AG09309 (cell line): ENCODE measurements at places on chromosomes 5 and 9.

DNA sequence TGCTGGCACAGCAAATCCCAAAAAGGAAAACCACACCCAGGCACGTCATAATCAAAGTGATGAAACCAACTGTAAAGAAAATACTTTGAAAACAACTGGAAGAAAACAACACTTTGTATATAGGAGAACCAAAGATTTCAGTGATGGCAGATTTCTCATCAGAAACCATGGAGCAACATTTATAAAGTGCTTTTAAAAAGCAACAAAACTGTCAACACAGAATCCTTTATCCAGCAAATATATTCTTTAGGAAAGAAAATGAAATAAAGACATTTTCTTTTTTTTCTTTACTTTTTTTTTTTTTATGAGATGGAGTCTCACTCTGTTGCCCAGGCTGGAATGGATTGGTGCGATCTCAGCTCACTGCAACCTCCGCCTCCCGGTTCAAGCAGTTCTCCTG, 5.3 kb upstream of the FAM151B start:
- DNase-seq = no peak

- no peak for DNase-seq
Measured at GRCh38 chr5:180287404-180287803, 4.5 kb downstream of the MAPK9 start.

GRCh38 chr5:110386782-110387181, 339.7 kb downstream of the TMEM232 start:
- DNase-seq = no peak

DNA sequence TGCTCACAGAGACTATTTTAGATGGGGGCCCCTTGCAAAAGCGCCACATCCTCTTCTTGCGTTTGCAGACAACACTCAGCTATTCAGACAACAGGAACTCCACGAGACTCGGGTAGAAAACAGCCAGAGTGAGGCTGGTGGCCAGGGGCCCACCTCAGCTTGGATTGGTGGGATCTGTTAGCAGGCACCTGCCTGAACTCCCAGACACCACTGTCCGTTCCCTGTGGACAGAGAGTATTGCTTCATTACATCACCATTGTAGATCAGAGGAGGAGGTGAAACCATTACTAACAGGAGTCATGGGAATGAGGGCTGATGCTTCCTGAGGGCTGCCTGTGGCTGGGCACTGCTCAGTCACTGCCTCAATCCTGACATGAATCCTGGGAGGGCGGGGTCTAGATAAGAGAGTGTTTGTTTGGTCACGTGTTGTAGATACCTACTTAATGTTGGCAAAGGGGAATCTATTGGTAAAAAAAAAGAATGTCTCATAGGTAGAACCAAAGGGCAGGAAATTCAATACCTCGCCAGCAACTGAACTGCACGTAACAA, 4.4 kb upstream of the RAPGEF1 start:
- DNase-seq = no peak

- no peak for DNase-seq
Measured at GRCh38 chr5:137086342-137086741, 412.8 kb downstream of the SPOCK1 start.

- DNase-seq = peak; percentile 97
Measured at GRCh38 chr9:130780865-130781504, 54.1 kb upstream of the ABL1 start.

GRCh38 chr9:95079461-95079860, 238.0 kb downstream of the FANCC start:
- DNase-seq = no peak

- no peak for DNase-seq
Measured at GRCh38 chr9:7121055-7121454, 363.3 kb downstream of the KDM4C start.

DNA sequence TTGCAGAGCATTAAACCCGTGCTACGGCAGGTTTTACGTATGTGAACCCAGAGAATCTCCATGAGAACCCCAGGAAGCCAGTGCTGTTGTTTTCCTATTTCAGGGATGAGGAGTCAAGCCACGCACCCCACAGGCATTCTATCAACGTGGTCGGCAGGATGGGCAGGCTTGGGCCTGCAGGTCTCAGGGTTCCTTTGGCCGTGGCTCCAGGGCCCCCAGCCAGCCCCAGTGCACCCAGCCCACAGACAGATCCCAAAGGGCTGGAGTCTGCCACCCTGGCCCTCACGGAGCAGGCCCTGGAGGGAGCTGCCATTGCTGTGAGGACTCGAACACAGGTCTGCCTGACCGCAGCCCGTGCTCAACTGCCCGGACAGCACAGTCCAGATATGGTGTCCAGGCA, 77.1 kb upstream of the STXBP1 start:
- DNase-seq = no peak

- peak; percentile 27 for DNase-seq
Measured at GRCh38 chr9:133782157-133783130, 44.3 kb upstream of the SARDH start.

DNA sequence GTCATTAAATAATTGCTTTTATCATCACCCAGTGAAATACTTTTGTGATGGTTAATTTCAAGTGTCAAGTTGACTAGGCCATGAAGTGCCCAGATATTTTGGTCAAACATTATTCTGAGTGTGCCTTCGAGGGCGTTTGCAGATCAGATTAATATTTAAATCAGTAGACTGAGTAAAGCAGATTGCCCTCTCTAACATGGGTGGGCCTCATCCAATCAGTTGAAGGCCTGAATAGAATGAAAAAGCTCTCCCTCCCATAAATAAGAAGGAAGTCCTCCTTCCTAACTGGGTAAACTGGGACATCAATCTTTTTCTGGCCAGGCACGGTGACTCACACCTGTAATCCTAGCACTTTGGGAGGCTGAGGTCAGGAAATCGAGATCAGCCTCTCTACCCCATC, 12.4 kb upstream of the FGF10 start:
- no peak for DNase-seq

GRCh38 chr5:153340139-153340538, 150.3 kb upstream of the GRIA1 start:
- no peak for DNase-seq

GRCh38 chr5:88688984-88689667, 193.9 kb downstream of the MEF2C start:
- DNase-seq = no peak

- DNase-seq = no peak
Measured at GRCh38 chr5:178213003-178213461, 8.7 kb downstream of the HNRNPAB start.

DNA sequence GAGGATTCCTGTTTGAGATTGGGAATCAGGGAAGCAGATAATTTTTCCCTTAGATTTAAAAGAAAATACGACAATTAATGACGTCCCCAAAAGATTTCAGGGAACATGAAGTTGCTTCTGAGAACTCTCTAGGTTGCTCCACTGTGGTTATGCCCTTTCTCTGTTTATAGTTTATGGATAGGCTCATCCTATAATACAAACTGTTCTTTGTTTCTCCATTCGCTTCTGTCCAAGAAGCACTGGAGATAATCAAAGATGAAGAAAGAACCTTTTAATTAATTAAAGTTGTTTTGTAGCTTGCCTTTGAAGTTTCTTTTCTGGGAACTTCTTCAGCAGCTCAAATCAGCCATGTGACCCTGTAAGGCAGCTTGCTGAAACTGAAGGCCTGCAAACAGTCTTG, 87.5 kb downstream of the CHSY3 start:
- DNase-seq = no peak

- DNase-seq = no peak
Measured at GRCh38 chr9:1285526-1285925, 235.4 kb downstream of the DMRT2 start.

GRCh38 chr9:132168347-132168746, 6.5 kb downstream of the NTNG2 start:
- no peak for DNase-seq

DNA sequence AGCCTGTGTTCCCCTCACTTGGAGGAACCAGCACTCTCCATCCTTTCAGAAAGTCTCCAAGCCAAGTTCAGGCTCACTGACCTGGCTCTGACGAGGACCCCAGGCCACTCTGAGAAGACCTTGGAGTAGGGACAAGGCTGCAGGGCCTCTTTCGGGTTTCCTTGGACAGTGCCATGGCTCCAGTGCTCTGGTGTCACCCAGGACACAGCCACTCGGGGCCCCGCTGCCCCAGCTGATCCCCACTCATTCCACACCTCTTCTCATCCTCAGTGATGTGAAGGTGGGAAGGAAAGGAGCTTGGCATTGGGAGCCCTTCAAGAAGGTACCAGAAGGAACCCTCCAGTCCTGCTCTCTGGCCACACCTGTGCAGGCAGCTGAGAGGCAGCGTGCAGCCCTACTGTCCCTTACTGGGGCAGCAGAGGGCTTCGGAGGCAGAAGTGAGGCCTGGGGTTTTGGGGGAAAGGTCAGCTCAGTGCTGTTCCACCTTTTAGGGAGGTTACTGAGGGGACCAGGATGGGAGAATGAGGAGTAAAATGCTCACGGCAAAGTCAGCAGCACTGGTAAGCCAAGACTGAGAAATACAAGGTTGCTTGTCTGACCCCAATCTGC, 4.7 kb upstream of the NUP214 start:
- no peak for DNase-seq

- DNase-seq = no peak
Measured at GRCh38 chr5:6822556-6823343, 109.5 kb downstream of the TENT4A start.

- DNase-seq = peak; percentile 90
Measured at GRCh38 chr9:18393340-18394130, 80.4 kb upstream of the ADAMTSL1 start.

- no peak for DNase-seq
Measured at GRCh38 chr5:58040846-58041245, 419.0 kb downstream of the PLK2 start.

- DNase-seq = peak; percentile 35
Measured at GRCh38 chr9:106916466-106917235, 53.7 kb downstream of the ZNF462 start.

DNA sequence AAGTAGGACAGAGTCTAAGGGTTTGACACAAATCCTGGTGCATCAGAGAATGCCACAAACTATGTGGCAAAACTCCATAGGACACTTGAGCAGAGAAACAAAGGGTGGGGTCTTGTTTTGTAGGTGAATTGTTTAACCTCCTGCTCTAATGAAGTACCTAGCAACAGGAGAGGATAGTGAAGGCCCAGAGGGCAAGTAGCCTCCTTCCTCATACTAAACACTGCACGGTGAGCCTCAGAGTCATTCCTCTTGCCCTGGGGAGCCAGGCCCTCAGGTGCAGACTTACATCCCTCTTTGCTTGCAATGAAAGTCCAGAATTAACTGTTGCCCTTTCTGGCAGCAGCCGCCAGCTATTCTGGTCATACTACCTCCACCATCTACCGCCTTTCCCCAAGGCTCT, 166.1 kb downstream of the DROSHA start:
- no peak for DNase-seq

- DNase-seq = no peak
Measured at GRCh38 chr9:124492818-124493217, 14.4 kb downstream of the NR5A1 start.

GRCh38 chr5:150105928-150106615, 19.7 kb upstream of the CSF1R start:
- DNase-seq = no peak

DNA sequence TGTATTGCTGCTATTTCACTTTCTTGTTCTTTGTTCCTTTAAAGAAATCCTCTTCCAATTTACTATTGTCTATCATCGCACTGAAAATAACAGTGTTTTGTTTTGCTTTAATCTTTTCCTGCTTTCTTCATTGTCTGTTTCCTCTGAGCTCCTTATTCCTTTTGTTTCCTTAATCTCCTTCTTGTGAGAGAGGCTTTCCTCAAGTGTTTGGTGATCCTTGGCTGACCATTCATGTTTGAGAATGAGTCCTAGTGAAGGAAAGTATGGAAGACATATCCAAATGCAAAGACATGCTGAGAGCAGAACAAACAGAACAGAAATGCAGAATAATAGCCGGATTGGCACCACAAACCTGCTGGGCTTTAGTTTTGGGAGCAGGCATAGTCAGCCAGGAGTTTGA, 42.0 kb upstream of the ENTREP1 start:
- no peak for DNase-seq

GRCh38 chr9:122033775-122034373, 59.2 kb downstream of the TTLL11 start:
- no peak for DNase-seq

- DNase-seq = no peak
Measured at GRCh38 chr5:66991746-66992145, 204.9 kb downstream of the CD180 start.

DNA sequence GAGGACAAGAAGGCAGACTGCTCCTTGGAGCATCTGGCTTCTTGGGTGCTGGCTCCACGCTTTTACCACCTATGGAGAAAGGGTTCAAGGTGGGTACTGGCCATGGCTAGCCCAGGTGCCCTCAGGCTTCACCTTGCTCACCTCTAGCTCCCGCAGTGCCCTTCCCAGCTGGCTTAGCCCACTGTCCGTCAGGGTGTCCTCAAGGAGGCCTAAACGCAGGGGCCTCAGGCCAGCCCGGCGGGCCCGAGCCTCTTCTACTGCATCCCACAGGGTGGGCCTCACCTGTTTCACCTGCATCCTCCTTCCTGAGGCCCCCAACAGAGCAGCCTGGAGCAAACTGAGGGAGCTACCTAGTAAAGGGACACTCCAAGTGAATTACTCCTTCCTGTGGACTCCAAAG, 9.1 kb downstream of the SLC35A4 start:
- no peak for DNase-seq

- no peak for DNase-seq
Measured at GRCh38 chr5:136206361-136206760, 13.4 kb upstream of the SMIM32 start.

DNA sequence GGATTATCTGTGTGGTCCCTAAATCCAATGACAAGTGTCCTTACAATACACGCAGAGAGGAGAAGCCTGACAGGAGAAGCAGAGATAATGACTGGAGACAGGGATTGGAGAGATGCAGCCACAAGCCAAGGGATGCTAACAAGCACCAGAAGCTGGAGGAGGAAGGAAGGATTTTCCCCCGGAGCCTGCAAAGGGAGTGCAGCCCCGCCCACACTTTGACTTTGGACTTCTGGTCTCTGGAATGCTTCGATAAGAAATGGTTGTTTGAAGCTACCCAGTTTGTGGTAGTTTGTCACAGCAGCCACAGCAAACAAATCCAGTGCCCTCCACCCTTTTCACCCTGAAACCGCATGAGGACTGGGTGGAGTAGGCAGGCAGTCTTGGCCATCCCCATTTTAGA, 77.2 kb upstream of the BOD1 start:
- DNase-seq = no peak

DNA sequence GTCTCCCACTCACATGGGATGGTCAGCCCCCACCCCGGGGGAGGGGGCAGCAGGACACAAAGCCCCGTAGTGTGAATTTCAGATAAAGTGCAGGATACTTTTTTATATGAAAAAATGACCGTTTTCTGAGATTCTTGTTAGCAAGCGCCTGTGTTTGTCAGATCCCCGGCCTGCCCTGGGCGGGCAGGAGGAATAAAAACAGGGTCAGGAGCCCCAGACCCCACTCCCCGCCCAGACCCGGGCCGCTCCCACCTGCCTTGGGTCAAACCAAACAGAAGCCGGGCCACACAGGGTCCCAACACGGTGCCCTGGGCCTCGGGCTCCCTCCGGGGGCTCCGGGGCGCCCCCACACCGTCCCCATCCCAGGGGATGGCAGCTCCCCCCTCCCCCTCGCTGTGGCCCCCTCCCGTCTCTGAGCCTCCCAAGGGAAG, 13.5 kb upstream of the NRARP start:
- no peak for DNase-seq

DNA sequence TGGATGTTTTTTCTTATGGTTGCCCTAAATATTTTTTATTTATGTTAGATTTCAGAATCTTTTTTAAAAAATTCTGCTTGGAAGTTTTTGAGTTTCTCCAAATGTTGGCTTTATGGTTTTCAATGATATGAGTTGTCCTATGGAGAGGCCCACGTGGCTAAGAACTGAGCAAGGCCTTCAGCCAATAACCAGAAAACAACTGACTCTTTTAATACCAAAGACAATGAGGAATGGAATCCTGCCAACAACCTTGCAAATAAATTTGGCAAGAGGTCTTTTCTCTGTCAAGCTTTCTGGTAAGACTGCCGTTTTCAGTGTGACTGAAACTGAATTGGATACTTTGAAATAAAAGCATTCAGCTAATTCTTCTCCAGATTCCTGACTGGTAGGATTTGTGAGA, 1740.1 kb upstream of the WWC1 start:
- no peak for DNase-seq
